ENCODE measurements at places on chromosomes 5 and 9.

DNA sequence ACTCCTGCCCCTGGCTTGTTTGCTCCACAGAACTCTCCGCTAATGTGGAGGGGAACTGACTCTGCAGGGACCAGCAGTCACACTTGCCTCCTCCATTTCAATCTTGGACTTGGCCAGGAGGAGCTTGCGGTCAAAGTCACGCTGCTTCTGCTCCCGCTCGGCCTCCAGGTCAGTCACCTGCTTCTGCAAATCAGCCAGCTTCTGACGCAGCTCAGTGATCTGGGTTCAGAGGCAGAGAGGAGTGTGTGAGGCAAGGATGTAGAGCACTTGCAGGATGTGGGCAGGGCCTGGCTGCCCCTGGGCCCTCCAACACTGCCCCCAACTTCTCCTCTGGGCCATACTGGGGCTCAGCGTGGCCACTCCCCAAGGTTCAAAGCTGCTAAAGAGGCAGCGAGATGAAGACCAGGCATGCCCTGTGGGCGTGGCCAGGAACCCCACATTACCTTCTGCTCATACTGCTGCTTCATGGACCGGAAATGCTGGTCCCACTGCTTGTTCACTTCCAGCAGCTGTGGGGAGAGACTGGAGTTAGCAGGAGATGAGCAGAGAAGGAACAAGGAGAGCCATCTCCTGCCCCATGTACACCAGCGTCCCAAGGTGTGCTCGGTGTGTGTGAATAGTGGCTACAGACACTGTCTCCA lies 22.2 kb downstream of the GPX3 start:
- no peak for DNase-seq

- DNase-seq = no peak
These were observed 239.1 kb upstream of the NMUR2 start for GRCh38 chr5:152644029-152644728.

- DNase-seq = no peak
These were observed 52.7 kb upstream of the ERCC6L2 start for GRCh38 chr9:95822583-95823431.

GRCh38 chr5:20028506-20028905 lies 40.5 kb upstream of the CDH18 start:
- DNase-seq = no peak

- DNase-seq = no peak
These were observed 63.3 kb downstream of the PRRC1 start for GRCh38 chr5:127580731-127581130.

DNA sequence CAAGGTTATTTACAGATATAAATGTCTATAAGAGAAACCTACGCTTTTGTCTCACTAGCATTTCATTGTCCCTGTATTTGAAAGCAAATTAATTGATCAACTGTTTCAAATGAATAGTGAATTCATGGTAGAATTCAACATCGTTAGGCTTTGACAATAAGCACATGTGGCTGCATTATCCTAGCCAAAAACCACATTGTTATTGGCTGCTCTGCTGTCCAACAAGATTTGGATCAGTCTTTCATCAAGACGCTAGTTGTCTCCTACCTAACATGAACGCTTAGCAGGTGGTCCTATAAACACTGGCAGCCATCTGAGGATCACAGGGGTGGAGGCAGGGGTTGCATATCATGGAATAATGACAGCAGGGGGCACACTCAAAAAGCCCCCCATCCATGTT lies 455.0 kb downstream of the CTNND2 start:
- no peak for DNase-seq

GRCh38 chr9:112059145-112059965 lies 115.7 kb downstream of the SUSD1 start:
- DNase-seq = no peak

DNA sequence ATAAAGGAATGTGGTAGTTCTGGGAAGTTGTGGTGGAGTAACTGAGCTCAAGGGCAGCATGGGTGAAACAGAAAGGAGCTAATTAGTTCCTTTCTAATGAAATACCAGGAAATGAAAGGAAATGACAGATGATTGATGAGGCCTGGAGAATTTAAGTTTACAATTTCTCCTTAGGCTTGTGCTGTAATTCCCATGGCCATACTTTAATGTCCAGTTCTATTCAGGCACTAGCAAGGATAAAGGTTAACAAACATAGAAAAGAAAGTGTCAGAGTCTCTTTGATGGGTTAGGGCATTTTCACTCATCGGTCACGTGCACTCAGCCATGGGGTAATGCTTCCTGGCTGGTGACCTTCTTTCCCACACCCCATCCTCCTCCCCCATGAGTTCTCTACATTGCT lies 70.3 kb downstream of the CTSL start:
- no peak for DNase-seq

GRCh38 chr5:73365301-73365853 lies 83.2 kb downstream of the FOXD1 start:
- no peak for DNase-seq

DNA sequence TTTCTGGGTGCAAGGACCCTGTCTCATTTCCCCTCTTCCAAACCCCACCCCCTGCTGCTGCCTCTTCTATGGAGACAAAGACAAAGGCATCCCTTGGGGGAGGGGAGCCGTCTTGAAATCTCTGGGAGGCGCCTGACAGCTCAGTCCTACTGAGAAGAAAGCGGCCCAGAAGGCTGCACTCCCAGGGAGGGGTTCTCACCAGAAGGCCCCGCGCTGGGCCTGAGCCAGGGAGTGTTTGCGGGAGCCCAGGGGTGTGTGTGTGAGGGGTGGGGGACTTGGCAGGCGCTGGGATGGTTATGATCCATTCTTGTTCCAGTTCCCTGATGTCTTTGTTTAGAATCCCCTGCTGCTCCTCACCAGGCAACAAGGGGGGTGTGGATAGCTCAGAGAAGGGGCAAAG lies 45.7 kb upstream of the ALDH1B1 start:
- no peak for DNase-seq

- DNase-seq = no peak
These were observed 364.2 kb upstream of the PDE4D start for GRCh38 chr5:60257596-60258271.

DNA sequence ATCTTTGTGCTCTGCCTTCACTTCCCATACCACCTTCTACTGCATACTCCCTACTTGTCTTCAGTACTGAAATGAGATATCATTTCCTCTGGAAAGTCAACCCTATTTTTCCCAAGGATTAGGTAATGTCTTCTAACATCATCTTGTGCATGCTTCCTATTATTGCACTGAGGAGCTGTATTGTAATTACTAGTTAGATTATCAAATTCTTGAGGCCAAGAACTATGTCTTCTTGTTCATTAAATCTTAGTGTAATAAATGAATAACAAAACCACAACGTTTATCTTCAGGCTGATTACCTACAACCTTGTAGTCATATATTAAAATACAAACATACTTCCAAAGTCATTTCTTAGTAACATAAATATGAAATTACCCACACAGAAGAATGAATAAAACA lies 87.9 kb upstream of the POU5F2 start:
- DNase-seq = no peak

- no peak for DNase-seq
These were observed 70.0 kb downstream of the SECISBP2 start for GRCh38 chr9:89388084-89388867.

- DNase-seq = no peak
These were observed at the start of gene NACC2 for GRCh38 chr9:136095070-136096058. Gene NACC2 (minus strand): TSS chr9:136095289. CDS start chr9:136050521, 44,768 bp downstream.

DNA sequence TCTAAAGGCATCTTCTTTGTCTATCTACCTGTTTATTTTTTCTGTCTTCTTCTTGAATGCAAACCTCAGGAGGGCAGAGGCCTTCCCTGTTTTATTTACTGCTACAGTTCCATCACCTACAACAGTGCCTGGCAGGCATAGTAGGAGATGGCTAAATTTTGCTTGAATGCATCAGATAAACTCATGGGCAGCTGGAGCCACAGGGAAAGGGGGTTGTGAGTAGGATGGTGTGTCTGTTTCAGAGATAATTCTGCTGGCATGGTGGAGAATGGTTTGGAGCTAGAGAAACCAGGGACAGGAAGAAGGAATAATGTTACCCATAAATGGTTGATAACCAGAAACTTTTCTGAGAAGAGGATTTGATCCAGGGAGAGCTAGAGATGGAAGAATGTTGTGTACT lies 189.8 kb upstream of the BRINP1 start:
- no peak for DNase-seq

DNA sequence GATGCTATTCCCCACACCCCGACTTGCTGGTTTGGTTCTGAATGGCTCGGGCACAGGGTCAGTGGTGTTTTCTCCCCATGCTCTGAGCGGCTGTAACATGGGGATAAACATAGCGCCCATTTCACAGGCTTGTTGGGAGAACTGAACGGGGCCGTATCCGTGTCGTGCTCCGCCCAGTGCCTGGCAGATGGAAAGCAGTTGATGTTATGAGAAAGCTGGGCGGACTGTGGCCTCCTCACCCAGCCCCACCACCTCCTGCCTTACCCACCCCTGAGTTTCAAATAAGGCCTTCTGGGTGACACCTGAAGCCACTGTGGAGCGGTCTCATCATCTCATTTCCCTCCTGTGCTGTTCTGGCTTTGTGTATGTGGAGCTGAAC lies 14.5 kb downstream of the ORM2 start:
- no peak for DNase-seq

- no peak for DNase-seq
These were observed 3.5 kb upstream of the BTF3 start for GRCh38 chr5:73494721-73495120.

DNA sequence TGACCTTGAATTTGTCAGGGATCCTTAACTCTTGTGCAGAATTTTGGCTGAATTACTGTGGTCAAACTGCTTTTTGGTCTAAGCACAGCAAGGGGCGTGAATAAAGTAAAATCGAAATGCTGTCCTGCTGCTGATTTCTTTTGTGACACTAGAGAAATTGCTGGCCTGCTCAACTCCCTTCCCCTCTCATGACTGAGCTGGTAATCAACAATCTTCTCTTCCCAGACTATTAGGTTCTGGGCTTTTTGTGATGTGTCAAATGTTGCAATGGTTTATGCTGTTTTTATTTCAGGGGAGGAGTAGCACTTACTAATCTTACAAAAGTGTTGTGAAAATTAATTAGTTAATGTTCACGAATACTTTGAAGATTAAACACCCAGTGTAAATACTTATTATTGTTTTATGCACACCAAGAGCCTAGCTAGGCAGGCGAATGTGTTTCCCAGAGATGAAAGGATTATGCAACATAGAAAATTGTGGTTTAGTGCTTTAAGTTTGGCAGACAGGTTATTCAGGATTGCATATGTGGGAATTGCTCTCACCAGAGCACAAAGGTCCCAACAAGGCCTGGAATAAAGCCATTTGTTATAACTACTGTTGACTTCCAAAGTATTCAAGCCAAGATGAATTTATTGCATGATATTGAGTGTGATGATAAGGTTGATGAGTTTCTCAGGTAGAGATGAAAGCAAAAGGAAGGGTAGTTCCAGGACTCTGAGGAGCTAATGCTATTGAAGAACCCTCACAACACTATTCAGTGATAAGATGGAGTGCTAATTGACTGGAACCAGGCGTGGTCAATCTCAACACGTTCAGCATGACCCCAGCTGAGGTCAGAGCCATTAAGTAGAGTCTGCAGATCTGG lies 280.7 kb upstream of the ZNF608 start:
- no peak for DNase-seq

GRCh38 chr5:154478224-154478565 lies at the start of gene HAND1:
Gene HAND1 (minus strand): TSS chr5:154478227. CDS start chr5:154478008, 219 bp downstream.
- DNase-seq = no peak

DNA sequence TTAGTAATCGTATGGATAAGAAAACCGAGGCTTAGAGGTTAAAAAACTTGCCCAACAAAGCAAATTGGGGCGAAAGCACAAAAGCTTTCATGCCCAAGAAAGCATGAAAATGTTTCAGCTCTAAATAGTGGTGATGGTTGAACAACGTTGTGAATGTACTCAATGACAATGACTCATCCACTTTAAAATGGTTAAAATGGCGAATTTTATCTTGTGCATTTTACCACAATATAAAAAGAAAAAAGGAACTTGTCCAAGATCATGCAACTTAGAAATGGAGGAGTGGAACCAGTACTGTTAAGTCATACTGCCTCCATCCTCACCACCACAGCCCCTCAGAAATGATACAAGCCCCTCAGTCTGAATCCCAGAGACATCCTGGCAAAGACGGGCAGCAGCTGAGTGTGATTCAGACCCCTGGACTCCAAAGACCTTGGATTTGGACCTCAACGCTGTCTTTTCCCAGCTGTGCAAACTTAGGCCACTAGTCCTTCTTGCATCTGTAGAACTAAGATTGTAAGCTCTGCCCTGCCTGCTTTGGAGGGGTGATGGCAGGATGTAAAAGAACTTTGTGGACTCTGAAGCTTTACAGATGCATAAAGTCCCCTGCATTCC lies 158.4 kb downstream of the GABBR2 start:
- DNase-seq = no peak

GRCh38 chr5:128857076-128857677 lies 108.1 kb upstream of the SLC27A6 start:
- DNase-seq = no peak

GRCh38 chr9:22228542-22228941 lies 218.1 kb upstream of the DMRTA1 start:
- no peak for DNase-seq

DNA sequence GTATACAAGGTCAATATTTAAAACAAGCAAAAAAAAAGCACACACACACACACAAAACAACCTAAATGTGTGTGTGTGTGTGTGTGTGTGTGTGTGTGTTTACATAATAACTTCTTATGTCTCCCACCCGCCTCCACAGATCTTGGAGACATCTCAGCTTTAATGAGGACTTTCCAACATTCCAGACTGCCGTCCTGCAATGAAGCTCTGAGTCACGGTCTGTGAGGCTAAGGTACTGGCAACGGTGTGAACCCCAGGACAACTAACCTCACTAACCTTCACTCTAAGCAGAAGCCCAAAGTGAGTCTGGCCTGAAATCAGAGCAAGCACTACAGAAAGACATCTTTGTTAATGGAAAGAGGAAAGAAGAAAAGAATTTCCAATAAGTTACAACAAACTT lies 22.3 kb downstream of the ZNF474 start:
- no peak for DNase-seq

GRCh38 chr9:100190339-100190738 lies 91.3 kb downstream of the INVS start:
- no peak for DNase-seq

DNA sequence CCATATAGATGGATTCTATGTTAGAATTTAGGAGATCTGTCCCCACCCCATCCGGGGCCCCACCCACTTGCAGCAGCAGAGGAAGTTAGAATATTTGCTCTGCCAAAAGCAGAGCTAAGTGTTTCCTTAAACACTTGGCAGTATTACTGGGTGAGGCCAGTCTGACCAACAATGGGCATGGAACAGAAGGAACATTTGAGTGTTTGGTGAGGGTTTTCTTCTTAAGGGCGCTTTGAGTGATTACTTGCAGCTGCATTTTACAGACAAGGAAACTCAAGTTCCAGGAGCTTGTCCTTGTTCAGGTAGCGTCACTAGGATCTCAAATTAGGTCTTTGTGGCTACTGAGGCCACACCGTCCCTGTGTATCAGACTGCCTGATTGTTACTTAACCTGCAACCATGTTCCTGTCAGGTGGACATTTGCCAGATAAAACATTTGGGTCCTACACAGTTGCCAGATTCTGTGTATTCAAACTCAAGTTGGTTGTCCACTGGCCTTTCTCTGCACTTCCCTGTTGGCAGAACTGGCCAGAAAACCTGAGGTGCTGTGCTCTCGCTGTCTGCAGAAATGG lies 59.3 kb downstream of the SLC46A2 start:
- DNase-seq = no peak

- no peak for DNase-seq
These were observed 15.4 kb upstream of the ZNF366 start for GRCh38 chr5:72522607-72523006.

- DNase-seq = no peak
These were observed 81.2 kb upstream of the CCDC112 start for GRCh38 chr5:115377468-115378217.
